ENCODE measurements at places on chromosomes 1 and 21.

DNA sequence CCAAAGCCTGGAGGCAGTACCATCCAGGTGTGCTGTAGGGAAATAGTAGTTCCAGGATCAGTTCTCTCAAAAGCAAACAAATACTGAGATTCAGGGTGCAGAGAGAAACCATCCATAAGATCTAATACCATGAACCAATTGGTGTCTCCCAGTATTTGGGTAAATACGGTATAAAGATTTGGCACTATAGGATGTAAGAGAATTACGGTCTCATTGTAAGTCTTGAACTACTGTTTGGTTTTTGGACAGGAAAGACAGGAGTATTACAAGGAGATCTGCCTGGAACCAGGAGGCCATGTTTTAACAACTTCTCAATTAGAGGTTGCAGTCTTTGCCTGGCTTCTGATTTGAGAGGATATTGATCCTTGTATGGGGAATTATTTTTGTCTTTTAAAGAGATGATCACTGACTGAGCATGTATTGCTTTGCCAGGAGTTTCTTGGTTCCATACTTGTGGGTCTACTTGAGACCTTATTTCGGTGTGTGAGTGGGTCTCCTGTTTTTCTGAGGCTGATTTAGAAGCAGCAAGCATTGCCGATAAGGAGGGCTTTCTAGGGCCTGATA, 10.2 kb downstream of the AADACL4 start:
- peak; percentile 23 for DNase-seq

GRCh38 chr1:11499601-11500331, 20.8 kb downstream of the DISP3 start:
- no peak for DNase-seq

- DNase-seq: no peak
Observed at GRCh38 chr1:185338719-185339622, 21.9 kb upstream of the IVNS1ABP start.

DNA sequence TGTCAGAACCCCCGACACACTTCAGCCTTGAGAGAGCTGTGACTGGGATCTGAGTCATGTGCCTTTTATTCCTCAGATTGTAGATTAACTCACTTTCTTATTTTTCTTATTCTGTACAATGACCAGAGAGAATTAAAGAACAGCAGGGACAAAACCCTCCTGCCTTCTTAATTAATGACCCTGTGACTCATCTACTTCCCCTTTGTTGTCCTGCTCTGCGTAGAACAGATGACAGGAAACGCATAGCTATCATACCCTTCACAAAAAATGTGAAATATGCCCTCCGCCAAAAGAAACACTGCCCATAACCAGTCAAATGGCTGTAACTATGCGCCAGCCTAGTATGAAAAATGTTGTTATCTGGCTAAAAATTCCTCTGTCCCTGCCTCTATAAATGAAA, 9.1 kb upstream of the PADI2 start:
- peak; percentile 99 for DNase-seq

DNA sequence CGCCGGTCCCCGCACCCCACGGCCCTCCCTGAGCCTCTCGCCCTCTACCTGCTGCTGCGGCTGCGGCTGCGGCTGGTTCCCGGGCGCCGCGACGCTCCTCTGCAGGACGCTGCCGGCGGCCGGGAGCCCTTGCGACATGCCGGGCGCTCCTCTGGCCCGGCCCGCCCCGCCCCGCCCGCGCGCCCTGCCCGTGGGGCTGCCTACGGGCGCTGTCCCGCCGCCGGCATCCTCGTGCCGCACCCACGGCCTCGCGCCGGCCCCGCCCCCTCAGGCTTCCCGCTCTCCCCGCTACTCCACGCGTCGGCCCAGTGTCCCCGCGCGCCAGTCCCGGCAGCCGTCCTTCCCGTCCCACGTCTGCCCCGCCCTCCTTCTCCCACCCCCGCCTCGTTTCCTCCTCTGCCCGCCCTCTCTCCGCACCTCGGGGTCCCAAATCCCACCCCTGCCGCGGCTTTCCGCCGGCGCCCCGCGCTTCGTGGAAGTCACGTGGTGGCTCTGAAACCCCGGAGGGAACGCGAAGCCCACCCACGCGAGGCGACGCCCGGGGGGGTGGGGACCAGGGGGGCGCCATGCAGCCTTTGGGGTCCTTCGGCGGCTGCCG, at the start of gene BATF3:
BATF3 (minus strand) TSS at position 216 of the 598 bp plus-strand sequence; CDS start at position 138, 78 bp downstream.
- peak; percentile 22 for DNase-seq

DNA sequence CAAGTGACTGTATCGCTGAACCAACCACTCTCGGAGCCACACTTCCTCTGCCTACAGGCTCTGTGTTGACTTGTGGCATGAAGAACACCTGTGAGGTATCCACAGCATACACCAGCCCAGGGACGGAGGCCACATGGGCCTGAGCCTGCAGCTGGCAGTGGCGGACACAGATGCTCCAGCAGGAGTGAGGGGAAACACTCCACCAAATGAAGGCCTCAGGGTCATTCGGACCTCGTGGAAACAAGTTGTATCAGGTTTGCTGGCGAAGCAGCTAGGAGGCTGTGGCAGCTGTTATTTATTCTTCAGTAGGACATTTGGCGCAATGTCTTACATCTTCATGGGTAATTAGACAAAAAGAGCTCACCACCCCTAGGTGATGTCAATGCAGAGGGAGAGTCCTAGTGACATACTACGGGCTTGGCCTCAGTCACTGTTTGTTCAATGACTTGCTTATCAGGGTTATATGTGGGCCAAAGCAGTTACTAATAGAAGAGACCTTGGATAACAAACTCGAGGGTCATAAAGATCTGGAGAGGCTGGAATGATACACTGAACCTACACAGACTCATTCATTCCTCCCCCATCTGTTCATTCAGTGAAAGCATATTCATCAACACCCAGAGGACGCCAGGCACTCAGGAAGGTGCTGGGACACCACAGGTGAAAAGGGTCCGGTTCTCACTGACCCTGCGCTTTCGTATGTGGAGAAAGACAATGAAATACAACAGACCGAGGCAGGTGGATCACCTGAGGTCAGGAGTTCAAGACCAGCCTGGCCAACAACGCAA, 11.6 kb upstream of the ETS2 start:
- DNase-seq: no peak

DNA sequence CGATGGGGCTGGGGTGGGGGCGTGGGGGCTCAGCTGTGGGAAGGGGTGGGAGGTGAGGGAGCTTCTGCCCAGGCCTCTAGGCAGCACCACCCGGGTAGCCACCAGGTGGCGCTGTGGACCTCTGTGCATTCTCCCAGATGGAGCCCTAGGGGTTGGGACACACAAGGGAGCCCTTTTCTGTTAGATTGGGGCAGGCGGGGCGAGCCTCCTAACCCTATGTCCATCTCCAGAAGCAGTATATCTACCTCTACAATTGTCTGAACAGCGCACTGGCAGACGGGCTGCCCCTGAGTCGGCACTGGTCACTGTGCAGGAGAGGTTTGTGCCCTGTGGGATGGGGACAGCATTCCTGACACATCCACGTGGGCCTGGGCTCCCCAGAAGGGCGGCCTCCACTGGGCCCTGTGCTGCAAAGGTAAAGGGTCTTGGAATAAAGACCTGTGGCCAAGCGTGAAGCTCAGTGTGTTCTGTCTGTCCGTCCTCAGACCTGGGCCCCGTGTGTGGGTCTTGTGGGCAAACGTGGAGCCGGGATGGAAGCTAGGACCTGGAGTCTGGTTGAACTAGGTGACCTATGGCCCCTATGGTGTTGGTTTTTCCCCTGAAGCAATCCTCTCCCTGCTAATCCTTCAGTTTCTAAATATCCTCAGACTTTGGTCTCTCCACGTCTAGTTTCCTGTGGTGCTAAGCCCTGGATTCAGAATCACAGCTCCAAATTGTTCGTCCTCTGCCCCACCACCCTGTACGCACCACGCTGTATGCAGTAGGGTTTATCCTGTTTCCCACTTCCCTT, 4.4 kb upstream of the LGR6 start:
- peak; percentile 66 for DNase-seq

GRCh38 chr1:9326596-9326995, 33.9 kb downstream of the SPSB1 start:
- DNase-seq: peak; percentile 85

- DNase-seq: peak; percentile 64
Observed at GRCh38 chr1:226064816-226065248, 2.3 kb downstream of the H3-3A start.

GRCh38 chr1:90943966-90944365, 77.9 kb downstream of the ZNF644 start:
- DNase-seq: no peak

DNA sequence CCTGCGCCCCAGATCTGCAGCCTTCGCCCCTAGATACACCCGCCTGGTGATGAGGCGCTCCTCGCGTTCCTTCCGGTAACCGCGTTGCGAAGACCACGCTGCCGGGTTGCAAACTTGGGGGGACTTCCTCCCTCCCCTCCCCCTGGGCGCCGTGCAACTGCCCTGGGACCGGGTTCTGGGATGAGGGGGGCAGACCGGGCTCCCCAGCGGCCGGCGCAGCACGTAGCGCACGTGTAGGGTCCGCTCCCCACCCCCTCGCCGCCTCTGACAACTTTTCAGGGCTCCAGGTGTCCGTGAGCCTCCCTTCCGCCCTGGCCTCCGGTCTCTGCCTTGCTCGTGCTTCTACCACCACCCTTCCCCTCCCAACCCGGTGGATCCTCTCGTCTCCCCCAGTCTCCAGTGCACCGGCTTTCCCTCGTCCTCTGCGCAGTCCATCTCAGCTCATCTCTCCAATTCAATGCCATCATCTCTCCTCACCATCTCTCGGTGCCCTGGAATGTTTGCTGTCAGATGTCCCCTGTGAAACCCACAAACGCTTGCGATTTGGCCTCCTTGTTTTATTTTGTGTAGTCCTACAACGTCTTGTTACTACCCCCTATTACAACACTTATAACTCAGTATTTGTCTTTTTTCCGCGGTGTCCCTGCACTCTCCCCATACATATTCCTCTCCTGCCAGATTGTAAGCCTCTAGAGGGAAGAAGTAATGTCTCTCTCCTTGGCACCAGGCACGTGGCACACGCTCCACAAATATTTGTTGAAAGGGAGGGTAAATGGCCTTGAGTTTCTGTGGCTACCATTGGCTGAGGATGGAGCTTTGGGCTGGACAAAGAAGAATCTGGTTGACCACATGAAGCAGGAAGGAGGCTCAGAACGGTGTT, 782 bp downstream of the PCAT6 start:
- peak; percentile 60 for DNase-seq

GRCh38 chr21:38814126-38815059, 8.7 kb downstream of the ETS2 start:
- no peak for DNase-seq

Data from fibroblast of skin of scalp (primary cell).